Natural killer cell treated with Interleukin-12 subunit alpha and Interleukin-12 subunit beta and Interleukin-15 and Interleukin-18, amount 100 ng/mL, for 72 hours (primary cell): ENCODE measurements at places on chromosomes 11 and 22. TPM values are rescaled to one million over a fixed set of nuclear protein-coding genes. Genes with fewer than 3 reads are reported as not detected.

AGBL2 gene
- 2.4 TPM for total RNA-seq

MDK gene
- total RNA-seq, result 4.0 TPM

OR51B5 gene
- not detected for total RNA-seq

DNA sequence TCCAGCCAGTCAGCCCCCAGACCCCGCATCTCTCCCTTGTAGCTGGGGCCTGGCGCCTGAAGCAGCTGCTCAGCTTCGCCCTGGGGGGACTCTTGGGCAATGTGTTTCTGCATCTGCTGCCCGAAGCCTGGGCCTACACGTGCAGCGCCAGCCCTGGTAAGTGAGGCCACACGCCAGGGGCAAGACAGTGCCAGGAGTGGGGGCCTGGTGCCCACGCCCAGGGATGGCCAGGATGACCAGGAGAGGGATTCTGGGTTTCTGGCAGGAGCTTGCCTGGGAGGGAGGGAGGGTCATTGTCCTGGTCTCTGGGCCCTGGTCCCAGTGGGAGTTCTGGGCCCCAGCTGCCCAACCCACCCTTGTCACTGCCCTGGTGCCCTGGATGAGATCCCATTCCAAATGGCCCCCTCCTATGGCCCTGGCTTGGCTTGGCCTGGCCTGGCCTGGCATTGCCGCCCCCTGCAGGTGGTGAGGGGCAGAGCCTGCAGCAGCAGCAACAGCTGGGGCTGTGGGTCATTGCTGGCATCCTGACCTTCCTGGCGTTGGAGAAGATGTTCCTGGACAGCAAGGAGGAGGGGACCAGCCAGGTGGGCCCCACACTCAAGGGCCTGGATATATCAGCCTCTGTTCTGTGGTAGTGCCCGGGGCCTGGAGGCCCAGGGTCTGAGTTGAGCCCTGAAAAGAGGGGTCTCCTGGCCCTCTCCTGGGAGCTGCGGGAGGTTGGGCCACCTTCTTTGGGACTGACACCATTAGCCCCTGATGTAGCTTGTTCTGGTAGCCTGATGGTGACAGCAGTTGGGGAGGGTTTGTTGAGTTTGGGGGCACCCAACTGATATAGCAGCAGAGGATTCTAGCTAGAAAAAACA lies 3.7 kb downstream of the SLC39A13 start:
- H3K4me3 ChIP-seq, result no peak overlapping the region
- H3K4me1 ChIP-seq, result peaks cover 28% of the 10 kb centered on the region
- no peaks in the 10 kb centered on the region for H3K36me3 ChIP-seq
- no peak for DNase-seq
- no peaks in the 10 kb centered on the region for H3K27me3 ChIP-seq

GRCh38 chr22:48605856-48606481 lies 1221.7 kb downstream of the BRD1 start:
- H3K27me3 ChIP-seq, result no peaks in the 10 kb centered on the region
- no peaks in the 10 kb centered on the region for H3K4me1 ChIP-seq
- H3K4me3 ChIP-seq, result no peak overlapping the region
- DNase-seq, result no peak

GRCh38 chr11:115761817-115762216 lies 257.6 kb upstream of the CADM1 start:
- H3K27me3 ChIP-seq, result peaks cover 24% of the 10 kb centered on the region
- no peaks in the 10 kb centered on the region for H3K36me3 ChIP-seq
- H3K27ac ChIP-seq, result no peak overlapping the region
- H3K4me1 ChIP-seq, result peaks cover 4% of the 10 kb centered on the region
- H3K4me3 ChIP-seq, result no peak overlapping the region

ESAM gene
- total RNA-seq, result 1.4 TPM

SAA1 gene
- not detected for total RNA-seq

DNA sequence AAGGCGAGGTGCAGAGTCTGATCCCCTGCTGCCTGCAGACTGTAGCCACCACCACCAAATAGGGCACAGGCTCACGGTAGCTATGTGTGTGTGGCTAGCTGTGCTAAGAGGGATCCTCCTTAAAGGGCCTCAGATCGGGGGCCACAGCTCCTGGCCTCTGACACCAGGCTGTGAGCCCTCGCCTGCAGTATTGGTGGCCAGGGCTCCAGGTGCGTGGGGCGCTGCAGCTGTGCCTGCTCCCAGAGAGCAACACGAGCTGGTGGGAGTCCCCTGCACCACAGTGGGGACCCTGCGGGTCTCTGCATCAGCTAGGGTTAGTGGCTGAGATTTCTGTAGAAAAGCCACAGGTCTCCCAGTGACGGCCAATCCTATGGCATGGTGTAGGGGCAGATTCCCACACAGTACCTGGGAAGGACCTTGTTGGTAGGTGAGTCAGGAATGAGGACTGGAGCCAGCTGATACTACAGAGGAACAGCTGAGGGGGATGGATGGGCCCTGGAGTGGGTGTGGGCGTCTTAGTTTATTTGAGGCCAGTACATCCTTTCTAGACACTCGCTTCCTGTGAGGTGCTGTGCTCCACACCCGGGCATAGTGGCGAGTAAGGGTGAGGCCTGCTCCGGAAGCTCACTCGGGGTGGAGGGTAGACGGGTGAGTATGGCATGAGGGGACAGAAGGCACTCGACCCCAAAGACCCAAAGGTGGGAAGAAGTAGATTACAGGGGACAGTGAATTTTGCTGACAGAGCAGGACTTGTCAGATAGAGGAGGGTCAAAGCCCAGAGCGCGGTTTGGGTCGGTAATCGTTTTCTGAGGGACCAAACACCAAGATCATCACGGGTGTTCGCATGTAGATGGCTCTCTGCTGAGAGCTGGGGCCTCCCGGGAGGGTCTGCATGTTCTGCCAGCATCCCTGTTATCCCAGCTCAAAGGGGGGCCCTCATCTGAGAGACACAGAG lies 212.5 kb downstream of the TBC1D22A start:
- H3K4me3 ChIP-seq, result no peak overlapping the region
- no peaks in the 10 kb centered on the region for H3K27me3 ChIP-seq
- H3K4me1 ChIP-seq, result peaks cover 6% of the 10 kb centered on the region
- no peaks in the 10 kb centered on the region for H3K36me3 ChIP-seq
- H3K27ac ChIP-seq, result no peak overlapping the region

DNA sequence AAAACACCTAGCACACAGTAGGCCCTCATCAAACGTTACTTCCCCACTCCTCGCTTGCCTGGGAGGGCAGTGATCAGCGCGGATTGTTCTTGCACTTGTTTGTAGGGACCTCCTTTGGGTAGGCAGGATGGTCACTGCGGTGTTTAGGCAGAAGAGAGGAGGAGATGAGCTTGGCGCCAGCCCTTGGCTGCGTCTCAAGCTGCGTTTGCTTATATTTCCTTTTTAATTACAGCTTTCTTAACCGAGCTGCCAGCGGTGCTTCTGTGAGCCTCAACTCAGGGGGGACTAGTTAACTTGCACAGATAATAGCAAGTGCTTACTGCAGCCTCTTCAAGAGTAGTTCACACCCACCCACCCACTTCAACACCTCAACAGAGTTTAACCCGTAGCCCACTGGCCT lies 15.1 kb downstream of the IFT27 start:
- DNase-seq, result no peak
- H3K27ac ChIP-seq, result no peak overlapping the region
- no peaks in the 10 kb centered on the region for H3K27me3 ChIP-seq
- peaks cover 4% of the 10 kb centered on the region for H3K4me1 ChIP-seq
- no peaks in the 10 kb centered on the region for H3K36me3 ChIP-seq
- no peak overlapping the region for H3K4me3 ChIP-seq

- no peaks in the 10 kb centered on the region for H3K27me3 ChIP-seq
- H3K4me3 ChIP-seq, result no peak overlapping the region
- no peak overlapping the region for H3K27ac ChIP-seq
- no peak for DNase-seq
These were observed 160.5 kb downstream of the DDX10 start for GRCh38 chr11:108825381-108825780.

GRCh38 chr11:57463671-57464538 lies 3.6 kb downstream of the RTN4RL2 start:
- H3K4me1 ChIP-seq, result peaks cover 24% of the 10 kb centered on the region
- H3K4me3 ChIP-seq, result no peak overlapping the region
- H3K27me3 ChIP-seq, result peaks cover 28% of the 10 kb centered on the region
- no peak overlapping the region for H3K27ac ChIP-seq
- no peak for DNase-seq

ABCG4 gene
- not detected for total RNA-seq

DNA sequence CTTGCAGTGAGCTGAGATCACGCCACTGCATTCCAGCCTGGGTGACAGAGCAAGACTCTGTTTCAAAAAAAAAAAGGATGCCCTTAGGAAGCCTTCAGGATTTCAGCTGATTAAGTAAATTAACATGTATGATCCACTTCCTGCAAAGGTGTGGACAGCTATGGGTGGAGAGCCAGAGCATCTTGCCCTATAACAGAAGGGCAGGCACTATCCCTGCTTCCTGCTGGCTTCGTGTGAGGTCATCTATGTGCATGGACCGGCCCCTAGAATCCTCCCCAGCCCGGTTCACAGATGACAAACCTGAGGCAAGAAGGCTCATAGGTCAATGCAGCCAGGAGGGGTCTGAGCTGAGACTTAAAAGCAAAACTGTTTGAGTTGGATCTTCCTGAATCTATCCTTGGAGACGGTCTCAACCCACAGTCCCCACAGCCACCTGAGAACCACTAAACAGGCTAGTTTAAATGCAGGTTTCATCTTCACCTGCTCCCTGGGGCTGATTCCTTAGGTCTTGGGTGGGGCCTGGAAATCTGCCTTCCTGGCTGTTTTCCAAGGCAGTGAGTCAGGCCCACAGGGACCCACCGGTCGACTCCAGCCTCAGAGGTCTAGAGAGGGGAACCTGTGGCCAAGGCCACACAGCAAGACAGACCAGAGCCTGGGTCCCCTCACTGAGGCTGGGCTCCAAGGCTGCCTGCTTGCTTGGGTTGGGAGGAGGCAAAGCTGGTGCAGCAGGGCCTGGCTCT lies 55.2 kb upstream of the MPEG1 start:
- no peaks in the 10 kb centered on the region for H3K4me1 ChIP-seq
- no peaks in the 10 kb centered on the region for H3K27me3 ChIP-seq
- DNase-seq, result no peak
- H3K36me3 ChIP-seq, result no peaks in the 10 kb centered on the region
- H3K4me3 ChIP-seq, result no peak overlapping the region
- H3K27ac ChIP-seq, result no peak overlapping the region

GRCh38 chr11:69284081-69284511 lies 9.9 kb upstream of the MYEOV start:
- no peaks in the 10 kb centered on the region for H3K36me3 ChIP-seq
- H3K4me1 ChIP-seq, result no peaks in the 10 kb centered on the region
- no peak overlapping the region for H3K4me3 ChIP-seq
- DNase-seq, result no peak
- H3K27me3 ChIP-seq, result no peaks in the 10 kb centered on the region

DNA sequence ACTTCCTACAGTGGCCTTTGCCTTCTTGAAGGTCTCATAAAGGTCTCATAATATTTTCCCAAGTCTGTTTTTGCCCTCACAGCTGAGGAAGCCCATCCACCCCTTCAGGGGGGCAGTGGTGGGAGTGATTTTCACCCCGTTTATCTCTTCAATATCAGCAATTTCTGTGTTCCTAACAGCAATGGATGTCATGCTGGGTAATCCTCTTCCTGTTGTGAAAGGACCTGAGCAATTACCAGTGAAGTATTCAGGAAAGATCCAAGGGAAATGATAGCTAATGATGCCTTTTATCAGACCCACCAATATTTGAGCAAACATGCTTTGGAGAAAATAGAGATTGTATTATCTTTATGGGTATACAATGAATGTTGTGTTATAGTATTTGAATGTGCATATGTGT lies 226.9 kb downstream of the INSC start:
- peaks cover 5% of the 10 kb centered on the region for H3K27me3 ChIP-seq
- H3K36me3 ChIP-seq, result peaks cover 5% of the 10 kb centered on the region
- H3K4me1 ChIP-seq, result no peaks in the 10 kb centered on the region
- no peak overlapping the region for H3K27ac ChIP-seq
- DNase-seq, result no peak

GRCh38 chr22:49417326-49417725 lies 410.3 kb downstream of the BRD1 start:
- no peak overlapping the region for H3K27ac ChIP-seq
- no peaks in the 10 kb centered on the region for H3K36me3 ChIP-seq
- H3K4me1 ChIP-seq, result no peaks in the 10 kb centered on the region
- no peak for DNase-seq
- H3K4me3 ChIP-seq, result no peak overlapping the region

GAL3ST1 gene
- not detected for total RNA-seq

GRCh38 chr11:17496406-17496805 lies 19.8 kb upstream of the ABCC8 start:
- no peak overlapping the region for H3K27ac ChIP-seq
- no peak for DNase-seq
- H3K36me3 ChIP-seq, result no peaks in the 10 kb centered on the region
- H3K27me3 ChIP-seq, result no peaks in the 10 kb centered on the region
